ENCODE measurements at places on chromosomes 1 and 21.

DNA sequence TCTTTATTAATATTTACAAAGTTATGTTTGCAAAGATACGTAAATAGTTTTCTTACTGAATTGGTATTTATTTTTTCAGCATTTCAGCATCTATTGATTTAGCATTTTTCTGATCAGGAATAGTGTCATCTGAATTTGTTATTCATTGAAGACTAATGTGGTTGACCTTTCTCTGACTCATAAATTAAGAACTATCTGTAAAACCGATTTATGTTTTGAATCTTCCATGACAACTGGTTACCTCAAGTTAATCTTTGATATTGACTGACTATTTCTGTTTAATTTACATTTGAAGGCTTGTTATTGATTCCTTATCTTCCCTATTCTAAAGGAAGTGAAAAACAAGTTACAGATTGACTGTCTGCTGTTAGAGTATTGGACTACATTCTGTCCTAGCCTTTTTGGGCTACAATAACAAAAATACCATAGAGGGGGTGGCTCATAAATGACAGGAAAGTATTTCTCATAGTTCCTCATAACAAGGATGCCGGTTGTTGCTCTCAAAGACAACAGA lies 1131.4 kb downstream of the PLA2G4A start:
- DNase-seq = no peak

- no peak for DNase-seq
Observed at GRCh38 chr1:155223047-155223446, 14.6 kb downstream of the MTX1 start.

- no peak for DNase-seq
Observed at GRCh38 chr1:119651133-119651532, 3.1 kb upstream of the ZNF697 start.

- DNase-seq = no peak
Observed at GRCh38 chr1:3564921-3565831, 46.1 kb downstream of the MEGF6 start.

DNA sequence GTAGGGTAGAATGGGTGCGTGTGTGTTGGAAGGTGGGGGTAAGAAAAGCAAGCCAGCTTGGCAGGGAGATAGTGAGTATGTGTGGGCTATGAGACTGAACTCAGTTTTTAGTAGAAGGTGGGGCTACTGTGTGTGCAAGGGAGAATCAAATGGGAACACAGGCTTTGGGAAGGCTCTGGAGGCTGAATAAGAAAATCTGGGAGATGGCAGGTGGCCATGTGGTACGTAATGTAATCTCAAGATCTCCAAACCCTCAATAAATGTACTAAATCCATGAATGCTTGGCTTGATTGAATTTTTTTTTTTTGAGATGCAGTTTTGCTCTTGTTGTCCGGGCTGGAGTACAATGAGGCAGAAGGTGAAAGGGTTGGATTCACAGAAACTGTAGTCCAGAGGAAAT lies 3.5 kb upstream of the ZSCAN20 start:
- no peak for DNase-seq

- DNase-seq = no peak
Observed at GRCh38 chr1:66022904-66023620, 230.4 kb downstream of the PDE4B start.

Measured in esophagus squamous epithelium (tissue), 5 donors.